ENCODE measurements at places on chromosomes 11 and 22.
A peak's percentile ranks its signal among the peaks of the same experiment; 100 is the strongest.

GRCh38 chr11:64854534-64855502 is 10.4 kb upstream of the CDC42BPG start:
- peak; percentile 95 for DNase-seq

DNA sequence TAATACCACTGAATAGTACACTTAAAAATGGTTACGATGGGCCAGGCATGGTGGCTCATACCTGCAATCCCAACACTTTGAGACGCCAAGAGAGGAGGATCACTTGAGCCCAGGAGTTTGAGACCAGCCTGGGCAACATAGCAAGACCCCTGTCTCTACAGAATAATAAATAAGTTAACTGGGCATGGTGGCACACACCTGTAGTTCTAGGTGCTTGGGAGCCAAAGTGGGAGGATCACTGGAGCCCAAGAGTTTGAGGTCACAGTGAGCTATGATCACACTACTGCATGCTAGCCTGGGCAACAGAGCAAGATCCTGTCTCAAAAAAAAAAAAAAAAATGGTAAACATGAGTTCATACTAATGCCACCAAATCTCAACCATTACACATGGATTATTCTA is 61.3 kb downstream of the CD6 start:
- no peak for DNase-seq

- no peak for DNase-seq
Observed at GRCh38 chr11:29023761-29024160, 915.6 kb downstream of the METTL15 start.

DNA sequence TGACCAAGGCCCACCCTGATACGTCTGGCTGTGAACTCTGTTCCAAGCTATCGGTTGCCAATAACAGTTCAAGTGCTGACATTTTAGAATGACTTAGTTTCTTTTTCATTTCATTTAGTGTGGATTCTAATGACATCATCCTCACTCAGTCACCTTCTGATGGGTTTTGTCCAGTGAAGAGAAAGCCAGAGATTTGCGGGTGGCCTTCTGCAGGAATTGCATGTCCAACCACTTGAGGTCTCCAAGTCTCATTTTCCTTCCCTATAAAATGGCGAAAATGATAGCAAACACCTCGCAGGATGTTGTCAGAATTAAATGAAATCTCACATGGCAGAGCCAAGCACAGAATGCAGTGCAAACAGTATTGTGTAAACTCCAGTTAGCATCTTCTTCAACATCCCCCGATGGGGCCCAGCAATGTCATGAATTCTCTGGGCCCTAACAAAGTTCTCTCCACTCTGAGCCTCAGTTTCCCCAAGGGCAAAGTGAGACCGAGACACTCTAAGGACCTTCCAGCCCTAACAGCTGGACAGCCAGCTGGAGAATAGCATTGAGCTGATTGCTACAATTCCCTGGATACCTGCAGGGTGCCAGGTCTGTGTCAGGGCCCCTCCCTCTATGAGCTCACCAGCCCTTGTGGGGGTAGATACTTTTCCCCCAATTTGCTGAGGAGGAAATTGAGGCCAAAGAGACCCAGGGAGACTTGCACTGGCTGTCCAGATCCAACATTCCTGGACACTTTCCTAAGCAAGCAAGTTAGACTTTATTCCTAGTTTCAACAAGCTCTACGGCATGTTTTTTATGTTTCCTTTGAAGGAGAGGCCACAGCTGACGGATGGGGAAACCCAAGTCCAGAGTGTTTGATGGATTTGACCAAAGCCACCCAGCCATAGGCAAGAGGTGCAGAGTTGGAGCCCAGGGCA is 286.7 kb downstream of the MN1 start:
- DNase-seq, result no peak

GRCh38 chr11:64260147-64260708 is 8.9 kb downstream of the PLCB3 start:
- DNase-seq, result no peak

DNA sequence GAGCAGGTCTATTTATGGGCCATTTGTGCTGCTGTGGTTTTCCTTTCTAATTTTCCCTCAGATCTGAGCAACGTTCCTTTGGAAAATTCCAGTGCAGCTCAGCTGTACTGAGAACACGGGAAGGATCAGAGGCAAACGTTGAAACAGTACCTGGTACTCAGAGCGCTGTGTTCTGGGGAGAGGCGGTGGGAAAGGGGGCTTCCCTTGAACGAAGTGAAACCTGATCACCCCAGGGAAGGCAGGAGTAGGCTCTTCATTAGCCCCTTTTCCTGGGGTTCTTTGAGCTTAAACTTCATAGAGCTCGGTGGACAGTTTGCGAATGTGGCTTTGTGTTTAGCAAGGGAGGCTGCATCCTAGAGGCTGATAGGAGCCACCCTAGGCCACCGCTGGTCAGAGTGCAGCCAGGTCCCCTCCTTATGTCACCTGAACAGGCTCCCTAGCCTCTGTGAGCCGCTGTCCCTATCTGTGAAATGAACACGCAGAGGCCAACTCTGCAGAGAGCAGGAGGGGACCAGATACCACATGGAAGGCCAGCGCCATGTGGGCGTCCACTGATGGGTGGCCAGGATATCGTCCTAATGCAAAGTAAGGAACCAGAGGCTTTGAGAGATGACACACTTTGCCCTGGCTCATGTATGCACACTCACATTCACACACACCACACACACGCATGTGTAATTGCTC is 1464.8 kb downstream of the BRD1 start:
- DNase-seq, result no peak

- no peak for DNase-seq
Observed at GRCh38 chr11:70656252-70656651, 257.9 kb downstream of the CTTN start.

Measured in SW 1271 (cell line).